ENCODE measurements at places on chromosomes 7 and 10.

- no peak for DNase-seq
Observed at GRCh38 chr7:28685242-28685643, 272.9 kb downstream of the TRIL start.

GRCh38 chr7:40525764-40526163, 391.0 kb downstream of the SUGCT start:
- no peak for DNase-seq

DNA sequence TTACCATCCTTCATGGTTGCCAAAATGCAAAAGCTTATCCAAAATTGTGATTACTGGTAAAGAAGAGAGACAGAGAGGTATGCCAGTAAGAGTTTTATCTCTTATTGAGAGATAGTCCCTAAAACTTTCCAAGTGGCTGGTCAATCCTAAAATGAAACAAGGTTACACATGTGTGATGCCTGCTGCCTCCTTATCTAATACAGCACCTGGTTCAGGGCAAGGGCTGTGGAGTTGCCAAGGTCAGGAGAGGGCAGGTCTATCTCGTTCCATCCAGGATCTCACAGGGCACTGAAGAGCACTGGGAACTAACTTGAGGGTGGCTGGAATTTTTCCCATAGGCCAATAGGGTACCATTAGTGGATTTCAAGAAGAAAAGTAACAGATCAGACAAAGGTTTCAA, 18.3 kb downstream of the VOPP1 start:
- DNase-seq = no peak

- no peak for DNase-seq
Observed at GRCh38 chr10:53064614-53065013, 292.0 kb upstream of the MBL2 start.

DNA sequence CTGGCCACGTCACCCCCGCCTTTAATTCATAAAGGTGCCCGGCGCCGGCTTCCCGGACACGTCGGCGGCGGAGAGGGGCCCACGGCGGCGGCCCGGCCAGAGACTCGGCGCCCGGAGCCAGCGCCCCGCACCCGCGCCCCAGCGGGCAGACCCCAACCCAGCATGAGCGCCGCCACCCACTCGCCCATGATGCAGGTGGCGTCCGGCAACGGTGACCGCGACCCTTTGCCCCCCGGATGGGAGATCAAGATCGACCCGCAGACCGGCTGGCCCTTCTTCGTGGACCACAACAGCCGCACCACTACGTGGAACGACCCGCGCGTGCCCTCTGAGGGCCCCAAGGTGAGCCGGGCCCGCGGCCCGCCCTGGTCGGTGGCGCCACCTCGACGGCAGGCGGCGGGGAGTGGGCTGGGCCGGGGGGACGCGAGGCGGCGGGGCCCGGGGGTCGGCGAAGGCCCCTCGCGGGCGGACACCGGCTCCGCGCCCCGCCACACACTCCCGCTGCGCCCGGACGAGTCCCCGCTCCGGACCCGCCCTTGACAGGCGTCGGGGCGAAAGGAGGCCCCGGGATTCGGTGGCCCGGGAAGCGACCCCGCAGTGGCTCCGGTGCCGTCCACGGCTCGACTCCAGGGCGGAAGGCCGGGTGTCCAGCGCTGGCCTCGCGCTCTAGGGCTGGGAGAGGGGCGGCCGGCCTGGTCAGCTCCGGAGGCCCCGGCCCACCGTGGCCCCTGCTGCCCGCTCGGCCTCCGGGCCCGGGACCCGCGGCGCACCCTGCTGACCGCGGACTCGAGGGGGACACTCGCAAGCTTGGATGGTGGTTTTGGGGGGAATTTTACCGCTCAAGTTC, 557 bp downstream of the BAG3 start:
- DNase-seq = no peak

All from HT1080 (cell line).